ENCODE measurements at places on chromosomes 4 and X.

- no peak for DNase-seq
These were observed 12.6 kb downstream of the SYN1 start for GRCh38 chrX:47607091-47607490.

DNA sequence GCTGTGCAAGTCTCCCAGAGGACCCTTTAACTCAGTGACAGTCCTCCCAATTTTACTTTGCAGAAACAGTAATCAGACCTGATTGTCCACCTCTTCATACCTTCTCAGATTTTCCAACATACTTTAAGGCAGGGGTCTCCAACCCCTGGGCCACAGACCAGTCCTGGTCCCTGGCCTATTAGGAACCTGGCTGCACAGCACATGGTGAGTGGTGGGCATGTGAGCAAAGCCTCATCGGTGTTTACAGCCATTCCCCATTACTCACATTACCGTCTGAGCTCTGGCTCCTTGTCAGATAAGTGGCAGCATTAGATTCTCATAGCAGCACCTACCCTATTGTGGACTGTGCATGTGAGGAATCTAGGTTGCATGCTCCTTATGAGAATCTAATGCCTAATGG lies 74.3 kb downstream of the TECRL start:
- no peak for DNase-seq

- DNase-seq: no peak
These were observed 99.0 kb downstream of the FIP1L1 start for GRCh38 chr4:53476232-53477037.

DNA sequence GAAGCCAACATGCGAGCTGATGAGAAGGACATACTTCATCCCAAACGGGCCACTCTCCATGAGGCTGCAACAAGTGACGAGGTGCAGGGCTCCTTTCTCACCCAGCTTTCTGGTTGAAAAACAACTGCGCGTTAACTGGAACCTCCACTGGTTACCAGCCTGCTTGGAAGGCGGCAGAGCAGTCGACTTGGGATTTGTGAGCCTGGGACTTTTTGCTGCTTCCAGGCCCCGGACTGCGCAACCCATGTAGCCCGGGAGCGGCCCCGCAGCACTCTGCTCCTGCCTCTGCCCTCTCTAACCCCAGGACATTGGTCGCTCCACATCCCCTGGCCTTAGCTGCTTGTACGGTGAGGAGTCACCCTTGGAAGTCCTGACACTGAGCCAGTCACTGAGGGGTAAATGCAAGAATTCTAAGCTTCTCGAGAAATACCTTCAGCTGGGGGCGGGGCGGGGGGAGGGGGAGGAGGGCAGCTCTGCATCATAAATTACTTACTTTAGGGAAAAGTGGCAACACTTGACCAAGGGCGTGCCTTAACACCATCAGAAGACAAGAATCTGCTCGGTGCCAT lies 72.7 kb downstream of the MTMR1 start:
- DNase-seq: no peak

DNA sequence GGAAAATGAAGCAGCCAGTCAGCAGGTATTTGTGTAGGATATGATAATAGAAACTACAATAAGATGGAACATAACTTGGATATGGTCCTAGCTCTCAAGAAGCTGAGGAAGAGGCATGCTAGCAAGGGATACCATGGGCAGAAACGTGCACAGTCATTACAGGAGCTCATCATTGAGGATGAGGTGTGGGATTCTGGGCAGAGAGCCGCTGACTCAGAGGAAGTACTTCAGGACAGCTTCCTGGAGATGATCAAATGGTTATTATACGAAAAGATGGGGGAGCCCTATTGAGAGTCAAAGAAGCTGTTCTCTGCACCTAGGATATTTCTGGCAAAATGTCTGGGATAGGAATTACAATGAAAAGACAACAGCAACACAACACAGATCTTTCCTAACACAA lies 116.0 kb upstream of the PDE5A start:
- DNase-seq: no peak

GRCh38 chrX:19177721-19178120 lies 55.5 kb upstream of the ADGRG2 start:
- DNase-seq: no peak

- no peak for DNase-seq
These were observed 4.1 kb upstream of the ARX start for GRCh38 chrX:25019707-25020390.

GRCh38 chr4:170231377-170231776 lies 141.6 kb upstream of the AADAT start:
- DNase-seq: no peak

GRCh38 chrX:24839331-24839730 lies 145.6 kb downstream of the POLA1 start:
- DNase-seq: no peak

- no peak for DNase-seq
These were observed 110.7 kb upstream of the GALNT7 start for GRCh38 chr4:173057901-173058300.

GRCh38 chr4:6568689-6569332 lies 6.2 kb upstream of the MAN2B2 start:
- no peak for DNase-seq

DNA sequence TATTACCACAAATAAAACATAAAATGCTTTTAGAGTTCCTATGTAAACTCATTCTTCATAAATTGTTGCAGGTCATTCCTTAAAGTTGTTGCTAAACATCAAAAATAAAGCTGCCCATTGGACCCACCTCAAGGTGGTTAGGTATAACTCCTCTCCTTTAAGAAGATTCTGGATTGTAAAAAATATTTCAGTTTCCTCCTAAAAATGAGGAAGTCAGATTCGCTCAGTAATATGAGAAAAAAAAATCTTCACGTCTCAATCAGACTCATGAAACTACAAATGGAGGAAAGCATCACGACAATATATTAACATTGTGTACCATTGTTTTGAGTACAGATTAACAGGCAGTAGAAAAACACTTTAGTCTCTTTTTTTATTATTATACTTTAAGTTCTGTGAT lies 105.9 kb downstream of the DDX60 start:
- DNase-seq: no peak

DNA sequence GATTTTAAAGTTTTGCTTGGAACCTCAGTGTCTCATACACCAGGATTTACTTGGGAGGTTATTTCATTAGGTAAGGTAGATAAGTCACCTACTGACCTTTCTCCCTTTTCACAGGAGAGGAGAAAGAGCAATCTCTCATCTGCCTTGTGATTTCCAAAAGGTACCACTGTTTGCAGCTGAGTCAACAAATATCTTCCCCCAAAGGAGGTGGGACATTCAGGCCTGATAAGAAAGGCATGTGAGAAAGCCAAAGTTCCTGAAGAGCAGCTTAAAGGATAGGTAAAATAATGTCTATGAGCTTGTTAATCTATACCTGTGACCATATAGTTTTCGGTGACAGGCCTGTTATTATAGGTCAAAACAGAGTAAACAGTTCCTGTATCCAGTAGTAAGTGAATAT lies 45.0 kb downstream of the FAM47B start:
- DNase-seq: no peak

DNA sequence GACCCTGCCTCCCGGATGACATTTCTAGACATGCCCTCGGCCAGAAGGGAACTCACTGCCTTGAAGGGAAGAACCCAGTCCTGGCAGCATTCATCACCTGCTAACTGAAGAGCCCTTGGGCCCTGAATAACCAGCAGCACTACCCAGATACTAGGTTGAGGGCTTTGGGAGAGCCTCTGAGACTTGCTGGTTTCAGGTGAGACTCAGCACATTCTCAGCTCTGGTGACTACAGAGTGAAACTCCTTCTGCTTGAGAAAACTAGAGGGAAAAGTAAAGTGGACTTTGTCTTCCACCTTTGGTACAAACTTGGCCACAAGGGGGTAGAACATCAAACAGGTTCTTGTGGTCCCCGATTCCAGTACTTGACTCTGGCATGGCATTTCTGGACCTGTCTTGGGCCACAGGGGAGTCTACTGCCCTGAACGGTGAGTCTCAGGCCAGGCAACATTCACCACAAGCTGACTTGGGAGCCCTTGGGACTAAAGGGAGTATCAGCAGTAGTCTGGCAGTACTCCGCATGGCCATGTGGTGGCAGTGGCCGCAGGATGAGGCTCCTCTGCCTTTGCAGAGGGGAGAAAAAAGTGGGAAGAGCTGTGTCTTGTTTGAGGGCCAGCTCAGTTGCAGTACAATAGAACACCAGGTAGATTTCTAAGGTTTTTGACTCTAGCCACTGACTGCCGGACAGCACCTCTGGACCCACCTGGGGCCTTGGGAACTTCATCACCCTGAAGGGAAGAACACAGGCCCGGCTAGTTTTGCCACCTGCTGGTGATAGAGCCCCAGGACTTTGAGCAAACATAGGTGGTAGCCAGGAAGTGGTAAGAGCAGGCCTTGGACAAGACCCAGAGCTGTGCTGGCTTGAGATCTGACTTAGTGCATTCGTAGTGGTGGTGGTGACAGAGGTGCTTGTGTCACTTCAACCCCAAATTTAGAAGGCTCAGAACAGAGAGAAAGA lies 414.8 kb downstream of the OPHN1 start:
- DNase-seq: peak; percentile 30

GRCh38 chrX:32448945-32449344 lies 762.4 kb downstream of the DMD start:
- no peak for DNase-seq

DNA sequence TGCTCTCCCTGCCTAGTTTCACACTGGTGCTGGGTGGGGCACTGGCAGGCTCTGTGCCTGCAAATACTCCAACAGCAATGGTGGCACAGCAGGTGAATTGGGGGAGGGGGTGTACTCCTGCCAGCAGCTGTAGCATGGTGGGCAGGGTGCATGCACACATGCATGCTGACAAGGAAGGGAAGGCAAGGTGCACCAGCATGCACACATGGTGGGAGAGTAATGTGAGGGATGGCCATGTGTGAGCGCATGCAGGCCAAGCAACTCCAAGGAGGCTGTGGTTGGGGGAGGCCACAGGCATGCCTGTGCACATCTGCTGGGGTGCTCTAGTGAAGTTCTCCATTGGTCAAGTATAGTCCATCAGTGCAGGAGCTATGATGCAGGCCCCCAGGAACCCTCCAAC lies 54.5 kb upstream of the INPP4B start:
- no peak for DNase-seq

- no peak for DNase-seq
These were observed 54.7 kb downstream of the AFF2 start for GRCh38 chrX:148555101-148555500.

DNA sequence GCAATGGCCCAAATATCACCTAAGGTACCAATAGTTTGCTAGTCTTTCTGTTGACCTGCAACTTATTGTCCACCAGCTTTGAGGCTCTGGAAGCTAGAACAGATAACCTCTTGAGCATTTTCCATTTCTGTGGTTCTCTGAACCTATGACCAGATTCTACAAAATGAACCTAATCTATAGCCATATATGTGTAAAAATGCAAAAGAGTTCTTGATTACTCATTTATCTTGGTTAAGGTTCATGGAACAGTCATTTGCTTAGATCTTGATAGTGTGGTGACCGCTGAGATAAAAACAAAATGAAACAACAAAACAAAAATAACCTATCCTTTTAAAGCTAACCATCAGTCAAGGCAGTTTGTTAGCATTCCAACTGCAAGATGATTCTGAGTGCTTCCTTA lies 9.3 kb upstream of the GATB start:
- DNase-seq: no peak

- no peak for DNase-seq
These were observed 14.7 kb downstream of the DCK start for GRCh38 chr4:71008196-71008595.

DNA sequence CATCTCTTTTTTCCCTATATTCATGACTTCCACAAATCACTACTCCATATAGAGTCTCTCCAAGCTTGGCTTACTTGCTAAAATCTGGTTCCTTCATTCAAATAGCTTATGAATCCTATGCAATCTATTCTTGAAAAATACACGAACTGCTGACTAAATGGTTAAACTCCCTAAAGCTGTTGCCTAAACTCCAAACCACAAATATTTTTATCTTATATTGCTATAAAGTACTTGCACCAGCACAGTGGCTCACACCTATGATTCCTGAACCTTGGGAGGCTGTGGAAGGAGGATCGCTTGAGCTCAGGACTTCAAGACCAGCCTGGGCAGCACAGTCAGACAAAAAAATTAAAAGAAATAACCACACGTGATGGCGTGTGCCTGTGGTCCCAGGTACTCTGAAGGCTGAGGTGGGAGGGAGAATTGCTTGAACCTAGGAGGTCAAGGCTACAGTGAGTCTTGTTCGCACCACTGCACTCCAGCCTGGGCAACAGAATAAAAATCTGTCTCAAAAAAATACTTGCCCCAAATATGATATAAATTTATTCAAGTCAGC lies 2.2 kb downstream of the FBXO8 start:
- DNase-seq: no peak

DNA sequence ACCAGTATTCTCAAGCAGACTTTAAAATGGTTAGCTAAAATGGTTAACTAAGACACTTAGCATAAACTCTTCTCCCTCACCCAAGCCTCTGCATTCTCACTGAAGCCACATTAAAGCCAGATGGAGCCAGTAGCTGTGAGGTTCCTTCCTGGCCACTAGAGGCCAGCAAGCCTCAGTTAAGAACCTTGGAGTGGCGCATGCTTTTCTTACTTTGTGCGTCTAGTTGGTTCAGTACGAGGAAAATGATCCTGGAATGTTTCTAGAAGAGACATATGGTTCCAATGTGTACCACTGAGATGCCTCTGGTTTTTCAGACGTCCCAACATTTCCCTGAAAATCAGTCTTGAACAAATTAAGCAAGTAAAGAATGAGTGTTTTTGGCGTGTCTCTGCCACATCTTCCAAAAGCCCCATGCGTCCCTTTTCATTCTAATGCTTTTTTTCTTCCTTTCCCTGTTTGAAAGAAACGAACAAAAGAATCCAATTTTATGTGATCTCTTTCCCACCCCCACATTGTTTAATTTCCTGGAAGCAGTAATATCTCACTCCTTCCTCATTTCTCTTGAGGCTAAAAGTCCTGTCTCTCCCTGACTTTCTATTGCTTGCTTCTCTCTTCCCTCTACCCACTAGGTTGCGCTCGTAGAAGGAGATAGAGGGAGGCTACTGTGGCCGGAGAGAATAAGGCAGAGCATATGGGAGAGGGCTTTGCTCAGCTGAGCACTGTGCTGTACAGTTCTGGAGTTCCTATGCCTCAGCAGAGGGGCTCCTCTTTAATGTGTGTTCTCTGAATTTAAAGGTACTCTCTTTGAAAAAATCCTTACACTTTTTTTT lies 82.9 kb upstream of the TAB3 start:
- DNase-seq: peak; percentile 36

DNA sequence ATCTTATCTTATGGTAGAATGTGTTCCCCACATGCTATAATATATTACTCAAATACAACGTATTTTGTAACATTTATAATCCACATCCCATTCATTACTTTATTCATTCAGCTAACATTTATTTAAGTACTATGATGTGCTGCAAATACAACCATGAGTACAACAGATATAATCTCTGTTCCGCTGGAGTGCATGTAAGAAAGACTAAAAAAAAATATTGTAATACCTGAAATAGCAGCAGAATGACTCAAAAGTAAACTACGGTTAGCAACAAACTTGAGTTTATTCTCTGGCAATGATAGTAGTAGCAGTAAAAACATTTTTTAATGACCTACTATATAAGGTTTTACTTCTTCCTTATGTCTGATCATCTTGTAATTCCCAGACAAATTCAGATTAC lies 1776.3 kb downstream of the STIM2 start:
- no peak for DNase-seq

Measured in Calu3 (cell line).